WTC11 (cell line): ENCODE measurements at places on chromosomes 16 and 17. TPM values are rescaled to one million over a fixed set of nuclear protein-coding genes. Genes with fewer than 3 reads are reported as not detected.

SOX15 gene
- total RNA-seq: 15.2 to 19.9 TPM (median 17.5 TPM) in 3 replicates

GRCh38 chr16:71734511-71734910, 10.0 kb upstream of the PHLPP2 start:
- DNase-seq: no peak

GRCh38 chr17:55629995-55630394, 92.7 kb downstream of the TMEM100 start:
- DNase-seq: no peak

- no peak for DNase-seq
Measured at GRCh38 chr16:77564791-77565390, 130.1 kb upstream of the ADAMTS18 start.

DNA sequence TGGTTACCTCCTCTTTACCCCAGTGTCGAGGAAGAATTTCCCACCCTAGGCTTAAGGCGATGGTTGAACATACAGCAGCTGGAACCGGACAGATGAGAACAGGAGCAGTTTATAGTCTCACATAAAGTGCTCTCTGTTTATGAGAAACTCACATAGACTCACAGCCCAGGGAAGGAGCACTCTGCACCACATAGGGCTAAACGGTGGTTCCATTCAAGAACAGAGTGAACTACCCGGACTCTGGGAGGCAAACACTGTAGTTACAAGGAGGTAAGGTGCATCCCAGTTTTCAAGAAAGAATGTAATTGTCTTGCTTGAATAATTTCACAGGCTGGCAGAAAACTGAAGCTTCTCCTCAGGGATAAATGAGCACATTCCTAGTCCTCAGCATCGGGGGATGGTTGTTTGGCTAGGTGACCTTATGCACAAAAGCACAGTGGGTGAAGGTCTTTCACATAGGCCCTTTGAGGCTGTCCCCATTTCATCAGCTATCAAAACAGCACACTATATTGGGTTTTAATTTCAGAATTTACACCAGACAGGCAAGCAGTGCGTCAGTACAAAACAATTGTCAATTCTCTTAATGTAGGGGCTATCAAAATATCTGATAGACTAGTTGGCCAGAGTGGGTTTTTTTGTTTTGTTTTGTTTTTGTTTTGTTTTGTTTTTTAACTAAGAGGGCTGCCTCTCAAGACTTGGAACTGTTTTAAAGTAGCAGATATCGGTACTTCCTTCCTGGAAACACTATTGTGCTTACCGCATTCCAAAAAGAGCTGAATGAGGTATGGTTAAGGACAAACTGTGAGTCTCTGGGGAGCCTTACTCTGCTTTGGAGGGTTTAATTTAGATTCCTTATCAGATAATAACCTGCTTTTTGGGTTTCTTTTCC, 918.1 kb upstream of the CDH8 start:
- DNase-seq: no peak

DNA sequence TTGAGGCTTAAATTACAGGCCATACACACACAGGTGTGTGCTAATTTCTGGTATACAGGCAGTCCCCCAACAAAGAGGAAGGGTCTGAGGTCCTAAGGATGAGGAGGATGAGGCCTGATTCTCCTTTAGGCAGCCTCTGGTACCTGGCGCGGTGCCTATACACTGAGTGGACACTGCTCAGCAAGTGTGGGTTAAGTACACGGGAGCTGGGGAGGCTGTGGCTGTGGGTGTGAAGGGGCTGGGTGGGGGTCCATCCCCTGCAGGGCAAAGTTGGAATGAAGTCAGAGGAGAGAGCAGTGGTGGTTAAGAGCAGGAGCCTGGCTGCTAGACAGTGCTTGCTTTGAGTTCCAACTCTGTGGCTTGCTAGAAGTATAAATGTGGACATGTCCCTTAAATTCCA, 10.9 kb downstream of the MRM1 start:
- DNase-seq: no peak
